Type B pancreatic cell (in vitro differentiated cells): ENCODE measurements at places on chromosomes 3 and 15. TPM values are rescaled to one million over a fixed set of nuclear protein-coding genes. Genes with fewer than 3 reads are reported as not detected.

GRCh38 chr15:100703032-100703578 is 100.7 kb downstream of the ASB7 start:
- no peak for DNase-seq

- DNase-seq, result no peak
These were observed 469.3 kb upstream of the CFAP20DC start for GRCh38 chr3:59519094-59519493.

DNA sequence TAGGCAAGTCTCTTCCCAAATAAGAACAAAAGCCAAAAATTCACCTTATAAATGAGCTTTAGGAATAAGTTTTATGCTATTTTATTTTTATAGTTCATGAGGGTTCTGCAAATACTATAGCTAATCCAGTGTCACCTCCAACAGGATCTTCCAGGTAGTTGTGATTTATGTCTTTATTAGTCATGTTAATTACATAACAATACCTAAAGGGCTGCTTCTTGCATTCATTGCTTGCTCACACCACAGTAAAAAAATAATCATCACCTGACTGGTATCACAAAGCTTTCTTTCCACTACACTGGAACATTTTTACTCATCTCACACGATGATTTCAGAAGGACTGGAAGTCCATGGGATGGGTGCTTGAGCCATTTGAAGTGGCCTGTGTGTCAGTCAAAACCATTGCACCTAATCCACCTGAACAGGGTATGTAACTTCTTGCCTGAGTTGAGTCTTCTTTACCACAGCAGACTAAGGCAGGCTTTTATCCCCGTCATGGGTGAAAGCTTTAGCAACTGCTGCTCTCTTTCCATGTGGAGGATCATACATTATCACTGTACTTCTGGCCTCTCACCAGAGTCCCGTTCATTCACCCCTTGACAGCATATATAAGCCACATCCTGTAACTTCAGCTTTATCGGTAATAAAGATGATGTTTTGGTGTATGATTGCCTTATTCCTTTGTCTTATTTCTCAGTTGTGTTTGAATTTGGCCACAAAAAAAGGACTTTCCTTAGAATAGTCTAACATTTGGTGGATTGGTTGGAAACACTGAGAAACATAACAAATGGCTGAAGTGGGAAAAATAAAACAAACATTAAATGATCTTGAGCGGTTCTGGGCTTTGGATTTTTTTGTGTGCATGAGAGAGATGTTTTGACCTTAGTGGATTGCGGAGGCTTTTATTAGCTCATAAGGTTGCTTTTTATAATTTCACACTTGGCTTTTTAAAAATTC is 382.6 kb upstream of the THBS1 start:
- DNase-seq, result no peak

- no peak for DNase-seq
These were observed 1.8 kb downstream of the LIMD1 start for GRCh38 chr3:45596290-45596791.

DNA sequence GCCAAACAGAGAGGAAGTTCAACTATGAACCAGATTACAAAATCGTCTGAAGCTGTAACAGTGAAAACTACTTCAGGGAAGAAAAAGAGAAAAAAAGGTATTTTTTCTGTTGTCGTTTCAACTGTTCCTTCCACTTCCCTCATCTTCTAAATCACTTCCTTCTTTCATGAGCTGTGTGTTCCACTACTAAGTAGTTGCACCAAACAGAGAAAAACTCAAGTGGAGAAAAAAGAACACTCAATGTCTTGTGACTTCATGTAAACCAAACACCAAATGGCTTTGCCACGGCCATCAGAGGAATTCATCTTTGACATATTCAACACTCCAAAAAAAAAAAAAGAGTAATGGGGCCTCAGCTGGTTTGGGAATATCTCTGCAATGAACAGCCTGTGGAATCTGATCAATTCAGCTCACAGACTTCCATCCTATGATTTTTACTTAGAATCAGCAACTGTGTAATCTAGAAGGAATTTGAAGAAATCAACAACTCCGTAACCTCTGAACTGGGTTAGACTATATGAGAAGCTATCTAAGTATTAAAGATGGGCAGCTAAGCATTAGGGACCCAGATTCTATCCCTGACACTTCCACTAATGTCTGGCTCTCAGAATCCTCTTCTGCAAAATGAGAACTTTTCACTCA is 47.5 kb upstream of the RNF7 start:
- no peak for DNase-seq

DNA sequence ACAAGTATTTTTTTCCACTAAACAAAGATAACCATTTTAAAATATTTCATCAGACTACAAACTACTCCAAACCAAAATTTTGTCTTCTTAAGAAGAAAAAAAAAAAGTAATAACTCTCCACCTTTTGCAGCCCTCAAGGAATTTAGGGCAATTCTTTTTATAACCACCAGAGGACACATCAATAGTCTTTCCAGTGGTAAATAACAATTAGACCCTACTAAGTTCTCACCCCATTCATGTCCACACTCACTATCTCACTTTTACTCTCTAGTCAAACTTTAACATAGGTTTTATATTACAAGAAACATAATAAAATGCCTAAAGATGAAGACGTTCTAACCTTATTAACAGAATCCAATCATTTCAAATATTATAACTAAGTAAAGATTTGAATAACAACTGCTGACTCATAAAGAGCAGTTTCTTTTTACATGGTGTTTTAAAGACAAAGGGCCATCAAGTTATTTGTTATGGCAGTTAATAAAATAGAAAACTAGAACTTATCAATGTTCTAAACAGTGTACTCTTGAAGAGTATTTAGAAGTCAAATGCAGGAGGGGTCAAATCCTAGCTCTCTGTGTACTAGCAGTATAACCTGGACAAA is 33.0 kb downstream of the CCDC39 start:
- no peak for DNase-seq

DNA sequence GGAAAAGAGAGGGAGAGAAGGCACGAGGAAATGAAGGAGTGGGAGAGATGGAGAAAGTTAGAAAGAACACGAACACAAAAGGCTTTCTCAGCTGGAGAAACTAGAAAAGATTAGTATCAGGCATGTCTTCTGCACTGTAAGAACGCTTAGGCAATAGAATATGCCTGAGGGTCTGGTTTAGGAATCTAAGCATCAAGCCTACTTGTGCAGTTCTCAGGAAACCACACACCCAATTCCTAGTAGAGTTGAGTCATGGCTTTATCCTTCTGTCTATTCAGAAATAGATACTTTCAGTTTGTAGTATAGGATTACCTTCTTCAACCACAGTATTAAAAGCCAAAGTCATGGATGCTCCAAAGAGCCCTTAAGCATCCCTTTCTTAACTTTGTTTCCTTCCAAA is 969.4 kb downstream of the NTRK3 start:
- no peak for DNase-seq

DNA sequence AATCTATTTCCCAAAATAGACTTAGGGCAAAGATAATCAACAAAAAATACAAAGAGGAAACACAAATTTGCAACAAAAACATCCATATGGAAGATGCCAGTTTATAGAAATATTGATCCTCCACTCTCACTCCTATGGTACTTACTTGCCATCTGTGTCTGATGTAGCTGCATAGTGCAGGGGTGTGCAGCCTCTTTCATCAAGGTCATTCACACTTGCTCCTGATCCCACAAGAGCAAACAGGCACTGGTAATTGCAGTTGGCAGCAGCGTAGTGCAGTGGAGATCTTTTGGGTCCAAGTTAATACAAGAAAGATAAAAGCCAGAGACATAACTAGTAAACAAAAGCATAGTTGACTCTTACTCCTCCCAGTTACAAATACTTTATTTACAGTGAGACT is 90.0 kb downstream of the ANKRD28 start:
- DNase-seq, result no peak

Gene CACNA2D3
- total RNA-seq, result 1.8 and 2.5 TPM in 2 replicates

Gene ANKRD63
- total RNA-seq, result 0.98 and 1.5 TPM in 2 replicates

Gene ARPP21
- 1.4 and 3.5 TPM in 2 replicates for total RNA-seq

Gene GNAT1
- 0.71 TPM in 1 of 2 replicates, not detected in the other for total RNA-seq
